GM23338 (cell line): ENCODE measurements at places on chromosomes 1 and 21. TPM values are rescaled to one million over a fixed set of nuclear protein-coding genes. Genes with fewer than 3 reads are reported as not detected.
A peak's percentile ranks its signal among the peaks of the same experiment; 100 is the strongest.

GRCh38 chr21:38756746-38757145, 49.0 kb upstream of the ETS2 start:
- H3K36me3 ChIP-seq, result no peaks in the 10 kb centered on the region
- H3K27ac ChIP-seq, result no peak overlapping the region
- no peaks in the 10 kb centered on the region for H3K27me3 ChIP-seq
- no peaks in the 10 kb centered on the region; the same call in 1 of the 2 replicates for H3K4me1 ChIP-seq
- no peak overlapping the region for H3K4me3 ChIP-seq

CFAP74 gene
- total RNA-seq, result 0.16 TPM in 1 of 2 replicates, not detected in the other

DNA sequence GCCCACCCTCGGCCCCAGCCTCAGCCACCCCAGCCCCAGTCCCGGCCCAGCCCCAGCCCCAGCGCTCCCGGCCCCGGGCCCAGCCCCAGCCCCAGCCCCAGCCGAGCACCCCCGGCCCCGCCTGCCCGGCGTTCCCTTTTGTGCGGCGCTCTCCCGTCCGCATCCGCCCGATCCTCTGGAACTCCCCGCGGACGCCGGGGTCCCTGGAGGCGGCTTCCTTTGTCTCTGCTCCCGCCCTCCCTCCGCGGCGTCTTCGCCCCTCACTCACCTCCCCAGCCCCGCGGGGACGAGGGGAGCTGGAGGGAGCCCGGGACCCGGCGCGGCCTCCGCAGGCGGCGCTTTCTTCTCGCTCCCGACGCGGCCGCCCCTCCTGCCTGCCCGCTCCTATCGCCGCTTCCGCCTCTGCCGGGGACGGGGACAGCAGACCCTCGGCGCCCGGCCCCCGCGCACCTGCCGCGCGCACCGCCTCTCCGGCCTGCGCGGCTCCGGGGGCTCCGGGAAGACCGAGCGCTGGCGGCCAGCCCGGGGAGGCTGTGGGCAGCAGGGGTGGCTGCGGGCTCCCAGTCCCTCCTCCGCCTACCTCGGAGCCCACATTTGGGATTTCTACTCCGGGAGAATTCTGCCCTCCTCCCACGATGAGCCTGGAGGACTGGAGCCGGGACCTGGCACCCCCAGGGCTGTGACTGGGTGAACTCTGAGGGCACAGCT, 14.0 kb downstream of the AGRN start:
- no peak overlapping the region for H3K27ac ChIP-seq
- peak; percentile 66 for DNase-seq
- H3K27me3 ChIP-seq, result peaks cover 42% of the 10 kb centered on the region
- H3K4me1 ChIP-seq, result peaks cover 5% of the 10 kb centered on the region; the same call in 1 of the 2 replicates
- no peaks in the 10 kb centered on the region; the same call in 1 of the 2 replicates for H3K36me3 ChIP-seq
- H3K4me3 ChIP-seq, result peak overlapping the region; percentile 66

DNA sequence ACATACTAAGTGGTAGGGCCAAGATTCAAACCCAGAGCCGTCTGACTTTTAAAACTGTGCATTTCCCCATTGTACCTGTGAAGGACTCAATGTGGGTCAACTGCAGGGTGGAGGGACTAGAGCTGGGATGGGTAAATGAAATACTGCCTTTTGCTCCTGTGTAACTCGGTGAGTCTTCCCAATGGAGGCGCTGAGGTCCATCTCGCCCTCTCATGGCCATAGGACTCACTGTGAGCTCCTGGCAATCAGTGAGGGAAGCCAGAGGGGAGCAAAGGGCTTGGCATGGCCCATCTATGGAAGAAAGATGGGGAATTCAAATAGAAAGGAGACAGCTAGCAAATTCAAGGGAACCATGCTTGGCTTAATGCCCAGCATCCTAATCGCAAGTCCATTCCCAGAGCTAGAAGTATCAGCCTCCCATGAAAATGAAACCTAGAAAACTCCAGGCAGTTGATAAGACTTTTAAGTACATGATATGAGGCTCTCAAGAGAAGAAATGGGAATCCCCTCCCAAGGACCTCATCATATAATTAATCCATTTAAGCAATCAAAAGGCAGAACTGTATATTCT, 25.4 kb upstream of the CGN start:
- DNase-seq, result peak; percentile 77
- H3K4me3 ChIP-seq, result no peak overlapping the region
- no peak overlapping the region for H3K27ac ChIP-seq

FH gene
- total RNA-seq, result 66.3 and 69.8 TPM in 2 replicates

DNA sequence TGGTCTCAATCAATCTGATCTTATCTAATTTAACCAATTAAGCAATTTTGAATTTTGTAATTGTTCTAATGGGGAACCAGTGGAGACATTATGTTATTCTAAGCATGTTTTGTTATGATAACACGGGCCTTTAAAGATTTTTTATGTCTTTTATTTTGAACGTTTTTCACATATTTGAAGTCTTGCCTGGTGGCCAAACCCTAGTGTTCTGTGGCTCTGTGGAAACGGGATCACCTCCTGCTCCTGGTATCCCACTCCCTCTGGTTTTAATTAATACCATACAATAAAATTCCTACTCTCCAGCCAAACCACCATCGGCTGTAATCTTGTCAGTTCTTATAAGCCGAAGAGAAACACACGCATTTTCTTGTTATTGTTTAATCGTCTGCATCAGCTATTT, 22.9 kb upstream of the LMO4 start:
- DNase-seq, result no peak
- no peaks in the 10 kb centered on the region for H3K27me3 ChIP-seq
- no peak overlapping the region for H3K4me3 ChIP-seq
- H3K27ac ChIP-seq, result no peak overlapping the region
- H3K4me1 ChIP-seq, result peaks cover 20% of the 10 kb centered on the region
- H3K36me3 ChIP-seq, result no peaks in the 10 kb centered on the region

CELA3B gene
- total RNA-seq, result not detected in 2 replicates

- no peaks in the 10 kb centered on the region for H3K27me3 ChIP-seq
- H3K27ac ChIP-seq, result no peak overlapping the region
- no peaks in the 10 kb centered on the region for H3K36me3 ChIP-seq
- no peak for DNase-seq
- H3K4me1 ChIP-seq, result peaks cover 16% of the 10 kb centered on the region
These were observed 69.1 kb downstream of the OLIG1 start for GRCh38 chr21:33139084-33139483.

DNA sequence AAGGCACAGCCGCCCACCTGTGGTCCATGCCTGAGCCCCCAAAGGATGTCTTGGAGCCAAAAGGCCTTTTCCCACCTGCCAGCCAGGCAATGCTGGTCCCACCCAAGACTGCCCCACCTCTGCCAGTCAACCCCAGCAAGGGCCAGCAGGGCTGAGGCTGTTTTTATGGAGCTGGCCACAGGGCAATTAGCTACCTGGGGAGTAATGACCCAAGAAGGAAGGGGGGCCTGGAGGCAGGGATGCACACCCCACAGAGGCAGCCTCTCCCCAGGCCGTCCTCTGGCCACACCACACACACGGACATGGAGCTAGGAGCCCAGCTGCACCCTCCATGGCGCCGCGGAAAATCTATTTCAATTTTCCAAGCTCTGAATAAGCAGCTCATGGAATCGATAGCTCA, 27.2 kb downstream of the CHD5 start:
- no peak for DNase-seq
- peaks cover 18% of the 10 kb centered on the region for H3K27me3 ChIP-seq
- H3K27ac ChIP-seq, result no peak overlapping the region
- no peaks in the 10 kb centered on the region for H3K36me3 ChIP-seq
- H3K4me1 ChIP-seq, result no peaks in the 10 kb centered on the region
- no peak overlapping the region for H3K4me3 ChIP-seq

DNA sequence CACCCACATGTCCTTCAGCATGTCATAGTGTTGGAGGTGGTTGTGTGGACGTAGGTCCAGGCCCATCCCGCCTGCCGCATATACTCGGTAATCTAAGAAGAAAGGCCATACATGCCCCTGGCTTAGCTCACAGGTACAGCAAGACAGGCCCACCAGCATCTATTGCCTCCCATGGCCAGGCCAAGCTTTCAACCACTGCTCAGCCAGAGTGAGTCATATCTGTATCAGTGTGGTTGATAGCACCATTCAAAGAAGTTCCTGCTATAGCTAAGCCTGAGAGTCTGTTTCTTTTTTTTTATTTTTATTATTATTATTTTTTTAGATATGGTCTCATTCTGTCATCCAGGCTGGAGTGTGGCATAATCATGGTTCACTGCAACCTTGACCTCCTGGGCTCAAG, 17.0 kb downstream of the KLHDC8A start:
- peaks cover 30% of the 10 kb centered on the region for H3K27me3 ChIP-seq
- no peak overlapping the region for H3K27ac ChIP-seq
- no peaks in the 10 kb centered on the region for H3K36me3 ChIP-seq
- H3K4me1 ChIP-seq, result peaks cover 13% of the 10 kb centered on the region; the same call in 1 of the 2 replicates
- H3K4me3 ChIP-seq, result no peak overlapping the region
